ENCODE measurements at places on chromosomes 6 and 20.

DNA sequence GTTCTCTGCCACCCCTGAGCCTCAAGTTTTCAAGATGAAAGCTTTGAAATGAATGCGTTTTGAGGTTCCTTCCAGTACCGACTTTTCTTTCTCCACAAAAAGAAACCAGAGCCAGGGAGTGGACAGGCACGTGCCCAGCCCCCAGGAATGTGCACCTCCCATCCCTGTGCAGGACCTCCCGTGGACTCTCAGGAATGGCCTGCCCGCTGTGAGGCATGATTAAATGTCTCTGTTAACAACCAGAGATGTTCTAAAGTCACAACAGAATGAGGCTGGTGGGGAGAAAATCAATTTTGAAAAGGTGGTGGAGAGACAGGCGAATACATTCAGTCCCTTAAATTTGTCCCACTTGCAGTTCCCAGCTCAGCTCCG, 1.5 kb downstream of the TGM3 start:
- DNase-seq = peak; percentile 26

DNA sequence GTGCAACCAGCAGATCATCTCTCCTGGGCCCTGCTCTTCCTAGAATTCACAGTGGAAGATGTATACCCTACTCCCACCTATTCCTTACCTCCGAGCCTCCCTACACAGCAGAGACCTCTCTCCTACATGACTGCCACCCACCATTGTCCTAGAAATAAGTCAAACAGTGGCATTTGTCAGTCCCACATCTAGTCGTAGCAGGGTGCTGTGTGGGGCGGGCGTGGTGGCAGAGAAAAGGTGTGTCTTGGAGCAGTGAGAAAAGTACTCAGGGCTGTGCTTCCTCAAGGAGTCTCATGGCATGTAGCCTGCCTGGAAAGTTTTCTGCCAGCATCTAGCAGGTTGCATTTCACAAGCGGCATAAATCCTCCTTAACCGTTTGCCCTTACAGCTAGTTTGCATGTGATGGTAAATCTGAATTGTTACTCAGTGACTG, 59.4 kb upstream of the PTGIS start:
- DNase-seq = no peak

DNA sequence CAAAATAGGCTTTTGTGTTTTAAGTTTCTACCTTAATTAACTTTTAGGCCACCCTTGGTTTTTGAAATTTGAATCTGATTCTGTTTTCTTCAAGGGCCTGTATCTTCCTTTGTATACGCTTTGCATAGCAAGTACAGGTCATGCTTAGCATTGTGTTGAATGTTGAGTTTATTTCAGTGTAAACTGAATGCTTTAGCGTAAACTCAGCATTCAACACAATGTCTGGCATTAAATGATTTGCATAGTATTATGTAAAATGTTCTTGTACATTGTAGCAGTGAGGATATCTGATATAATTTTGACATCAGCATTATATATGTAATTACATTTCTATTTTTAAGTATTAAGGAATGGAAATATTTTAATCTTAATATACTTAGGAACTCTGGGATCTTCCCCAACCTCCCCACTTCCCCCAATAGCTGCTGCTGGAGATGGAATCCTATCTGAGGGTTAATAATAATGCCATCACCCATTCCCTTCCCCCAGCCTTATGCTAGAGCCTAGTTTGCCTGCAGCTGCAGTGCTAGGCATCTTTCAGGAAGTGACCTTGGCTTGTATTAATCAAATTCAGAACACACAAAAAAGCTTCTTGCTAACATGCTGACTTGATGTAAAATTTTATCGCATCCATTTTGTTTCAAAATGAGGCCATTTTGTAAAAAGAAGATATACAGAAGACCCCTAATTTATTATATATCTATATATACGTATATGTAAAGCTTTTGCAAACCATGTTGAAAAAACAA, 73.1 kb downstream of the NCOA3 start:
- DNase-seq = peak; percentile 41

- DNase-seq = no peak
These were observed 533.7 kb downstream of the QKI start for GRCh38 chr6:163948250-163948649.

GRCh38 chr6:162856885-162857284, 129.1 kb downstream of the PACRG start:
- peak; percentile 75 for DNase-seq

- peak; percentile 74 for DNase-seq
These were observed 5.1 kb downstream of the IGF2R start for GRCh38 chr6:159973951-159974350.

DNA sequence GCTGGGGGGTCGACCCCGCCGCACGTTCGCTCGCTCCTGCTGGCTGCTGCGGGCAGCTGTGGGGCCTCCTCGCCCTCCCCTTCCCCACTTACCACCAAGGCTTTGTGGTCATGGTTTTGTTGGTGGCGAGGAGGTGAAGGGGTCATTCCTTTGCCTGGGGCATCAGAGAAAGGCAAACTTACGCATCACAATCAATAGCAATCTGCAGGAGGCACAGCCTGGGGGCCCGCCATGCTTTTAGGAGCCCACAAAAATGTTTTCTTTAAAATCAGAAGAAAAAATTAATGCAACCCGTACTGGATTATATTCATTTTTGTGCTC, 137.0 kb downstream of the IMPG1 start:
- DNase-seq = no peak

DNA sequence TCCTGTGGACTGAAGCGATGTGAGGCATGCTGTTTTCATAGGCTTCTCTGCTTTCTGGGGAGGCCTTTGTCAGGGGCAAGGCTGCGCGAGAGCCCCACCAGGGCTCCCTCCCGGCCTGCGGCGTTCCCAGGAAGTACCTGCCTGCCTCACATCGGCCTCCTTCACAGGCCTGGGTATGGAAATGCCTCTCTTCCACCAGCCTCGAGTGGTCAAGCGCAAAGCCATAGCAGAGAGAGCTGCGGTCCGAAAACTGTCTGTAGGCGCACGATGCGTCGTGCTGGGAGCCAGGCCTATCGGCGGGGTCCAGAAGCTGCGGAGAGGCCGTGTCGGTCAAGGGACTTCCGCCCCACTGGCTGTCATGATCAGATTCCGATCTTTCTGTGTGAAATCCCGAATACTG, 71.2 kb downstream of the SIM1 start:
- DNase-seq = no peak

DNA sequence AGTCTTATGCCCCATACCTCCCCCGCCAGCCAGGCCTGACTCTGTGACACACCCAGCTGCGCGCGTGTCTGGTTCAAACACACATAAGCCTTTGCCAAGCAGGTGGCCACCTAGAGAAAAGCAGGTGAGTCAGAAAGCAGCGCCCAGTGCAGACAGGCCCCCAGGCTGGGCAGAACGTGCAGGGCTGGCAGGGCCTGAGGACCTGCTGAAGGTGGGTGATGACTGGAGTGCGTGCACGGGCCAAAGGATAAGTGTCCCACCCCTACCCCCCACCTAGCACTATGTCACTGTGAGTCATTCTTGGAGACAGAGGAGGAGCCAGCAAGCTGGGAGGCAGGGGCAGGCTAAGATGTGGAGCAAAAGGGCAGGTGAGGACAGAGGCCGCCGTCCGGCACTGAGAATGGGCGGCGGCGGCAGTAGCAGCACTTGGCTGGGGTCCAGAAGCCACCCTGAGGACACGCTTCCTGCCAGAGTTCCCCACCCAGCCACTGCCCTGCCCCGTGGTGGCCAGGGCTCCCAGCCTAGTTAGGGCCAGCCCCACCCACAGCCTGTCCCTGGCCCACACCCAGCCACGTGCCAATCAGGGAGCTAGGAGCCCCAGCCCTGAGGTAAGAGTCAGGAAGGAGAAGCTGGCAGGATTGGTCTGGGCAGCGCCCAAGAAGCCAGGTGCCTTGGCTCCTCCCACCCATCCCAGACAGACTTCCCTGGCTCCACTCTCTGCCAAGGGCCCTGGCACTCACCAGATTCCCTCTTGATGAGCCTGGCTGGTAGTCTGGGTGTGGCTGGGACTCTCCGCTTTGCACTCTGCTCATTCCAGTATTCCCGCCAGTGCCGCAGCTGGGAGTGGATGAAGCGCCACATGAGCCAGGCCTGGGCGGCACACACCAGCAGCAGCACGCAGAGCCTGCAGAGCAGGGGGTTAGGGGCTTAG, 72.7 kb downstream of the TRAM2 start:
- peak; percentile 92 for DNase-seq

- no peak for DNase-seq
These were observed 233.2 kb downstream of the ARHGAP18 start for GRCh38 chr6:129476810-129477209.

DNA sequence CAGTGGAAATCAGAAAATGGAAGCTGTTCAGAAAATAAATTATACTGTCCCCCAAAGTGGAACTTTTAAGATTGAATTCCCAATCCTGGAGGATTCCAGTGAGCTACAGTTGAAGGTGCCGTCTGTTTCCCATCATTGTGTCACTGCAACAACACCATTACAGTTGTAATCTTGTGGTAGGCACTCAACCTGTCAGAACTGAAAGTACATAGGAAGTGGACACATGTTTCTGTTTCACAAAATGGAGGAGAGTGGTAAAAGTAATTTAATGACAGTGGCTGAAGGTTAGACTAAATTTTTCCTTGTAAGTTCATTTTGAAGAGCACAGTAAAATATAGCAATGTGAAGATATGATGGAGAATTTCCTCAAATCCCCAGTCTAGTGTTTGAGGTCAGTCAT, 70.0 kb downstream of the CD109 start:
- no peak for DNase-seq

GRCh38 chr6:45880159-45880558, 135.5 kb downstream of the CLIC5 start:
- DNase-seq = peak; percentile 29

GRCh38 chr6:156395276-156395675, 381.9 kb upstream of the ARID1B start:
- DNase-seq = no peak

- DNase-seq = no peak
These were observed 74.8 kb upstream of the FLRT3 start for GRCh38 chr20:14412065-14412681.

GRCh38 chr6:166500246-166500645, 86.2 kb downstream of the RAMACL start:
- DNase-seq = no peak

DNA sequence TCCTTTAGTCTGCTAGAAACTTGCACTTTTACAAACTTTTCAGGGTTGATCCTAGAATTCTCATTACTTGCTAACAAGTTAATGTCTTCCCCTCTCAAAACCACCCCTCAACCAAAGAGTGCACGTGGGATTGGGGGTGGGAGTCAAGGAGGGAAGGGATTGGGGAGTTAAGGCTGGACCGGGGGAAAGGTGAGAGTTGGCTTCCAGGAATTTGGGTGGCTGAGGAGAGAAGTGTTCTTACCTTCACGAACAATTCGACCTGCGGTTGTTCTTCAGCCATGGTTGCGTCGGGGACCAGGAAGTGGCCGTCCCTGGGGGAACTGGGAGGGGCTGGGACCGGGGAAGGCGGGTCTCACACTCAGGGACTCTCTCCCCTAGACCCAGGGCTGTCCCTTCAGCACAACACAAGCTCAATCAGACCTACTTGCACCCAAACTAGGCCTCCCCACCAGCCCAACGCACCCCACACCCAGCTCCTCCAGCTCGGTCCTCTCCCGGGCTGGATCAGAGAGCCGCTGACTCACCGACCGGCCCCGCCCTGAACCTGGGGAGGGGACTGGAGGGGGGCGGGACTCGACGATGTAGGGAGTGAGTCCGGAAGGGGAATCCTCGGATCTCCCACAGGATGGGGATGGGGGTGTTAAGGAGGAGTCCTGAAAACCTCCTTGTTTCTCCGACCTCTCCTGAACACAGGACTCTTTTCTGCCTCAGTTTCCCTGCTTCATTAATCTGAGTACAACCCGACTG, at the start of gene CLIC1:
Gene CLIC1, minus strand, starts transcription at position 510 of the 747 bp plus-strand sequence. Its CDS starts 230 bp downstream, at position 280.
- peak; percentile 89 for DNase-seq

DNA sequence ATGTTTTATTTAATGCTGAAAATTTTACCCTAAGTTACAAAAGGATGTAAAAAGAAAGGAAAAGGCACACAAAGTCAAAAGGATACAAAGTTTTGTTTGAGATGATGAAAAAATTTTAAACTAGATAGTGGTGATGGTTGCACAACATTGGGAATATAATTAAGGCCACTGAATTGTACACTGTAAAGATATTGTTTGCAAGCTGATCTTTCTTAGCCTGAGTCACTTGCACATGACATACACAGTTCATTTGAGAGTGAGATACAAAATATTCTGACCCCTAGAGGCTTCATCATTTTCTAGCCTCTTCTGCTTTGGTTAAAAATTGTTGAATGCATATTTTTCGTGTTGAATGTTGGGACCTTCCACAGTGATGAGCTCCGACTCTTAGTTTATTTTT, 462.6 kb downstream of the HDGFL1 start:
- DNase-seq = peak; percentile 18

DNA sequence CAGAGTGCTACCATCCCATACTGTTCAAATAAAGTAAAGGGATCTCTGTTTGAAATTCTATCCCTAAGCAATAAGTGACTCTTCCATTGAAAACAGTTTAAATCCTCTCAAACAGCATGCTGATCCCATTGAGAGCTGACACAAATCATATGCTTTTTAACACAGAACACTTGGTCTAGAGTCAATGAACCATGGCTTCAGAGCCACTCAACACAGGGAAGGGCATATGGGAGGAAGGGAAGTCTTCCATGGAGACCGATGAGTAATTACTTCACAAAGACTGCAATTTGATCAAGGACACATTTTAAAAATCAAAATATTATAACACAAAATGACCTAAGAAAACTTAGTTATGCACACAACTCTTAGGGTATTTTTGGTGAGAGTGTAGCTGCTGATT, 1073.0 kb upstream of the MAP3K7 start:
- DNase-seq = no peak

DNA sequence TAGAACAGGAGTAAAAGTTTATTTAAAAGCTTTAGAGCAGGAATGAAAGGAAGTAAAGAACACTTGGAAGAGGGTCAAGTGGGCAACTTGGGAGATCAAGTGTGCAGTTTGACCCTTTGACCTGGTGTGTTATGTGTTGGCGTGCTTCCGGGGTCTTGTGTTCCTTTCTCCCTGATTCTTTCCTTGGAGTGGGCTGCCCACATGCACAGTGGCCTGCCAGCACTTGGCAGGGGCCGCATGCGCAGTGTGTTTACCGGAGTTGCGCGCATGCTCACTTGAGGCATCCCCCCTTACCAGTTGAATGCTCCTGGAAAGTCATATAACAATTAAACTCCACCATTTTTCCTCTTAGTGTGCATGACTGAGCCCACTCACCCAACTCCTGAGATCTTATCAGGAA, 160.3 kb downstream of the ADAT2 start:
- no peak for DNase-seq

GRCh38 chr6:87747646-87748045, 45.6 kb upstream of the AKIRIN2 start:
- DNase-seq = no peak

DNA sequence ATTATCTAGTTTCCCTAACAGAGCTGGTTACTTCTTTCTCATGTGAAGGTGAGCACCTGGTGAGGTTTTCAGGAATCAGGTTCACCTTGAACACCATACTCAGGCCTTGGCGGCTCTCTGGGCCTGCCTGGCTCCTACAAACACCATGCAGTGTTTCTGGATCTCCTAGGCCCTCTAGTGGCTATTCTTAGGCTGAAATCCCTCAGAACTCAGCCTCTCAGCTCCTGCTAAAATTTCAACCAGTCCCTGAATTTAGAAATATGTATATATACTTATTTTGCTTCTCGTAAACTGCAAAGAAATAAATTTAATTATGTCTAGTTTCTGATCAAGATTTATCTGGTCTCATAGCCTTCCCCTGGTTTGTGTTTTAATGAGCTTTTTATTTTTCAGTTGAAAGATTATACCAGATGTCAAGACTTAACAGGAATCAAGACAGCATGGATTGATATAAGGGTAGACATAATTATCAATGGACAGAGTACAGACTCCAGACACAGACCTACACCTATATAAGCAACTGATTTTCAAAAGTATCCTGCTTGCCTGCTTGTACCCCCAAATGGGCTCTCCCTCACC, 55.9 kb downstream of the ANKEF1 start:
- peak; percentile 60 for DNase-seq

All from EH (cell line).